ENCODE measurements at places on chromosomes 5 and 9.

DNA sequence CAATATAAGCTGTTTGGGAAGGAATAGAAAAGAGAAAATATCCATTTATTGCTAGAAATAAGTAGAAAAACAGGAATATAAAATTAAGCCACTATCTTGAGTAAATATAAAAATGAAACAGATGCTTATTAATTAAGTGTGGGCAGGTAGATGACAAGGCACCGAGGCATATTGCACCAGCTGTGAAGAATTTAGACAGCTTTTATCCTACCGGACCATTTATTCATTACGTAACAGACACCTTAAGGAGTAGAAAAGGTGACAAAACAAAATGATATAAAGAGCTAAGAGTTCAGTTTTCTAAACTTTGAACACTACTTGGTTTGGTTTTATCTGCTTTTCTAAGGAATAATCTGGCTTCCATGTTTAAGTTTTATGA, 404.1 kb downstream of the PTPRD start:
- DNase-seq = no peak

GRCh38 chr5:112087222-112087621, 330.2 kb upstream of the NREP start:
- DNase-seq = no peak

- no peak for DNase-seq
Measured at GRCh38 chr9:89884356-89885083, 279.7 kb downstream of the GADD45G start.

- no peak for DNase-seq
Measured at GRCh38 chr5:54324651-54325271, 14.4 kb upstream of the ARL15 start.

DNA sequence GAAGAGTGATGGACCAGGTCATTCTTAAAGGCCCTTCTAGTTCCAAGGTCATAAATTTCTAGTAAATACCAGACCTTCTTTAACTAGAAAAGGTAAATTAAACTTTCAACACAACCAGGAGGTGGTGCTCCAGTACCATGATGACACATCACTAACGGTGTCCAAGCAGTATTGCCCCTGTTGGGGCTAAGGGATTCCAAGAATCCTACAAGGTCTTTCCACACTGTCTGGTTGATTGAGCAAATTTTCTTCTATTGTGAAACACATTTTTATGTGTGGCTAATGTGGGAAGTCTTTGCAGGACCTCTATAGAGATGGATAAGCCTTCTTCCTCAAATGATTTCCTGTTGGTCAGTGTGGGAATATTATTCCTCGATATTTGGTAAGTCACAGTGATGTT, 459.6 kb upstream of the PAPPA start:
- peak; percentile 16 for DNase-seq

GRCh38 chr5:94389515-94389899, 228.9 kb downstream of the KIAA0825 start:
- DNase-seq = no peak

GRCh38 chr5:112329419-112330090, 89.5 kb downstream of the EPB41L4A start:
- DNase-seq = no peak

- no peak for DNase-seq
Measured at GRCh38 chr9:129252937-129253802, 75.1 kb upstream of the IER5L start.

- DNase-seq = no peak
Measured at GRCh38 chr5:142571371-142571770, 114.5 kb downstream of the FGF1 start.

GRCh38 chr9:121958530-121958929, 134.6 kb downstream of the TTLL11 start:
- DNase-seq = no peak

DNA sequence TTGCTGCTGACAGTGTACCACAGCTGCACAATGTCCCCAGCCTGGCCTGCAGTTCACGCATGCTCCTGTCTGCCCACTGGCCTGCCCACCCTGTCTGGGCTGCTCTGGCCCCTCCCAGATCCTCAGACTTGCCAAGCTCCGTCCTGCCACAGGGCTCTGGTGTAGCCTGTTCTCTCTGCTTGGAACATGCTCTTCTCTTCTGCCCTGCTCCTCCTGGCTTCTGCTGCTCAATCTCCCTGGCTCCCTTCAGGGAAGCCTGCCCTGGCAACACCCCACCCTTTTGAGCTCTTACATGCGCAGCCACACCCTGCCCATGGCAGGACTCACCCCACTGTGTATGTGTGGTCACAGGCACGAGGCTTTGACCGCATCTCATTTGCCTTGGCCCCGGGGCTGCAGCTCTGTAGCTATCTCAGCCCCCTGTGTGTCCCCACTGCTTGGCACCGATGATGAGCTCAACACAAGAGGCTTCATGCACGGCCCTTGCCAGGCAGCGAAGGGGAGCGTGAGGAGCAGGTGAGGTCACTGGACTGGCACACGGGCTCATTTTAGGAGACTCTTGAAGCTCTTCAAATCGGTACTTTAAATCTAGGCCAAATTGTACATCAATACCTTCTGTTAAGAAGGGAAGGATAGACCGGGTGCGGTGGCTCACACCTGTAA, 20.4 kb upstream of the BRD3 start:
- DNase-seq = no peak

DNA sequence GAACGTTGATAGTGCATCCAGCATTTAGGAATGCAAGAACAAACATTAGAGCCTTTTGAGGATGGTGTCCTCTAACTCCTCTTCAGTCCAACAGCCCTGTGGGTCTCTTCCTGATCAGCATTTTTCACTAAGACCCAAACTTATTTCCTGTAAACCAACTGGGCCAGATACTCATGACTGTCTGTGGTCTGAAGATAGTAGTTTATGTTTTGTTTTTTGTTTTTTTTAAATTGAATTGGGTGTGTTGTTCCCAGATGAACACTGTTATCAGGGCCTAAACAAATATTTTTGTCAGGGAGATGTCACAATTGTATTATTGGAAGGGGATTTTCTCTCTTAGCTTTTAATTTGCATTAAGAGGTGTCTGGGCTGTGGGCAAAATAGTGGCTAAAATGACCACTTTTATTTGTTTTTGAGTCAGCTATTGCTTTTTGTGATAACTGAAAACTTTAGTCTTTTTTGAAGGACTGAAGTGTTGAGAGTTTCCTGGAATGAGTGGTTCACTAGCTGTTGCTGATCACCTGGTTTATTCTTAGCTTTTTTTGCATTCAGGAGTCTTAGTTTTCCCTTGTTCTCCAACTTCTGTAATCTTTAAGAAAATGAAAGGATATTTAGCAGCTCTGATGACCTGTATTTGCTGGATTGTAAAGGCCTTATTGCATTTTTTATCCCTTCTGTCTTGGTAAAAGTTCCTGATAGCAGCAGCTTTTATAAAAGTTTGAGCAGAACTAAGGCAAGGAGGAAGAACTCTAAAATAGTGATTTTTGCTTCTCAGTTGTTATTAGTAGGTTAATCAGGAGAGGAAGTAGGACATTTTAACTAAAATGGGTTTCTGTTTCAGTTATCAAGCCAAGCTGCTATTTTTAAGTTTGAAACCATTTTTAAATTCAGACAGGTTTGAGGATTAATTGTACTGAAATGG, 5.5 kb downstream of the MAN2A1 start:
- DNase-seq = no peak

DNA sequence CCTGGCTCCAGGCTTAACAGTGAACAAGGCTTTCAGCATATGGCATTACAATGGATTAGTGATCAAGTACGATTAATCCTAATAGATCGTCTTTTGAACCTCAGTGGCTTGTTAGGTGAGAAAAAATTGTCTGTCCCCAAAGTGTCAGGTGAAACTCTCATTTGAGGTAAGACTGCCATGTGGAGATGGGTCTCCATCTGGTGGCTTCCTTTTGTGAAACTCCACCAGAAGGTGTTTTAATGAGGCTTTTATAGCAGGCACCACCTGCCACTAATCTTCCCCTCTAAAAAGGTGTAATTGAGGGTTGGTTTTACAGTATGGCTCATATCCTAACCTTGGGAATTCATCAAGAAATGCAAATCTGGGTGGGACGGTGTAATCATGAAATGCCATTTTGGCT, 471.1 kb upstream of the MPDZ start:
- no peak for DNase-seq

- no peak for DNase-seq
Measured at GRCh38 chr9:18939943-18940342, 93.1 kb downstream of the SAXO1 start.

- DNase-seq = peak; percentile 92
Measured at GRCh38 chr9:129495620-129496472, 125.1 kb downstream of the C9orf50 start.

GRCh38 chr5:72066705-72067107, 40.6 kb upstream of the MAP1B start:
- peak; percentile 24 for DNase-seq

DNA sequence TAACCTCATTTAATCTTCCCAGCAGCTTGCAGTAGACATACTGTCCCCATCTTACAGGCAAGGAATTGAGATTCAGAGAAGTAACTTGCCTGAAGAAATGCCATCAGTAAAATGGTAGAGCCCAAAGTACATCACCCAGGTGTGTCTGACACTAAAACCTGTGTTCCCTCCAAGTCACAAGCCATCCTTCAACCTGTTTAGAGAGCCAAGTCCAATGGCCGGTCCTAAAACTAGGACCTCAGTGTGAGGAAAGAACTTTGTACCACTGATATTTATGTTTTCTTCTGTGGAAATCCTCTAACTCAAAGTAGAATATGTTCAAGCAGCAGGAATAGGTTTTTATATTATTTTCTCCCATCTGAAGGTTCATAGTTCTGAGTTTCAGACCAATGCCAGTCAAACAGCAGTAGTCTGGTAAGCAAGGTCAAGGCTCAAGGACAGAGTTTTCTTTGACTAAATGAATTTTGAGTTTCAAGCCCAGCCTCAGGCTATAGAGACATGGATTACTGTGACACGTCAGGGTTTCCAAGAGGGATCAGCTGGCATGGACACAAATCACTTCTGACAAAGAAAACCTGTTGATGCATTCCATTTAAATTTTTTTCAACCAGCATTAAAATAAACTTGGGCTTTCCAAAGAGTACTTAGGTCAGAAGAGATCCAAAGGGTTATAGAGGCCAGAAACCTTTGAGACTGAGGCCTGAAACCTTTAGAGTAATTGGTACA, 80.9 kb upstream of the PLPP6 start:
- no peak for DNase-seq

Data from Calu3 (cell line).